ENCODE measurements at places on chromosomes 1 and 21. TPM values are rescaled to one million over a fixed set of nuclear protein-coding genes. Genes with fewer than 3 reads are reported as not detected.

GRCh38 chr1:100881687-100882086, 13.0 kb downstream of the EXTL2 start:
- no peak for DNase-seq

DNA sequence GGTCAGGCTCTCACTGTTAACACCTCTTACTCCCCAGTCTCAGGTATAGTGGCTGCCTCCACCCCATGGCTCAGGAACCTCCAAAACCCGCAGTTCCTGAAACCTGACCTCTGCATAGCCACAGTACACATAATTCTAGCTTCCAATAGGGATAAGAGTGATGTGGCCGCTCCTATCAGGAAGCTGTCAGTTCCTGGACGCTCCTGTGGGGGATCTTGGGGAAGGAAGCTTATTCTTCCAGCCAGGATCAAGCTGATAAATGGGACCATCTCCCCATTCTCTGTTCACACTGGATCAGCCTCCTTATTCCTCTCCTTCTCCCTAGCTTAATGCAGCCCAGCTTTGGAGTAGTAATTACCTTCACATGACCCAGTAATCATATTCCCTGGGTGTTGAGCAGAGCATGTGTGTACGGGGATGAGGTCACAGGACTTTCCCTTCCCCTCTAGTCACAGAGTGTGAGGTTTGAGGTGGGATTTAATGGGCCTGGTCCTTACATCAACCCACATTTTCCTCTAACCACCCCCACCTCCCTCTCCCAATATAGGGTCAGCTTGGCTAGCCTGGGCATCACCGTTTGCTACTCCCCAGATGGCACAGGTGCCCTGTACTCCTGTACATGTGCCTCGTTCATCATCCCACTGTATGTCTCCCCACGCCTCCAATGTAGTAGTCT, 7.0 kb upstream of the POU3F1 start:
- DNase-seq, result no peak

Gene NTRK1
- total RNA-seq, result 0.40 TPM

DNA sequence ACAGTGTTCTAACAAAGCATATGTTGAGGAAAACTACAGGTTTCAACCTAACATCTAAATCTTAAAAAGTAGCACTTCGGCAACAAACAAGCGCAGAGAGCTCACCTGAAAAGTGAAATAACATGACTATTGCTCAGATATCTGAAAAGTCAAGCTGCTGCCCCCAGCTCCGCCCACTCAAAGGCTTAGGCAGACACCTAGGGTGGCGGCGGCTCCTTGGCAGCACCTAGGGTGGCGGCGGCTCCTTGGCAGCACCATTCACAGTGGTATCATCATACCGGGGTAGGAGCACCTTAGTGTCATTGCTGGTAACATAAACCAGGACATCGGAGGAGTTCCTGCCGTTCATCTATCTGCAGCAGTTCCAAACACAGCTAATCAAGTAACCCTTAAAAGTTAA, 4.2 kb upstream of the S100A12 start:
- no peak for DNase-seq

DNA sequence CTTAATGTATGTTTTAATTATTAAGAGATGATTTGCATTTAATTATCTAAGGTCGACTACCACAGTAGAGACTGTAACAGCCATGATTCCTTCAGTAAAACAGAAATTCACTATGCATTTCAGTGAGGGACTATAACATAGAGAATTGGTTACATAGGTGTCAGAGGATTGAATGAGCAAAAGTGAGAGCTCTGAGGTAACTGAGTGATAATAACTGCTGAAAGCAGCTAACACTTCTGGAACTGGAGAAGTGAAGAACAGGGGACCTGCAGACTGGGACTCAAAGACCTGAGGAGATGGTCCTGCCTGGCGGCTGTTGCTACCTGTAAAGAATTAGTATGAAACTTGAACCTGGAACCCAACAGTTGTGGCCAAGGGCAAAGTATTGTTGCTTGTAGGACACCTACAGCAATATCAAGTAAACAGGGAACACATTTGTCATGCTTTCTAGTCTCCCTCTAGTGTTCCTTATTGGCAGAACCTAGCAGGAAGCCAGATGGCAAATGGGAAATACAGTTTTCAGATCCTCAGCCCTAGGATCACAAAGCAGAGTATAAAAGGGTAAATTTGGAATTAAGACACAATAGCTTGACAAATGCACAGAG, 110.6 kb downstream of the HS2ST1 start:
- DNase-seq, result peak; percentile 18

GRCh38 chr1:182410620-182411273, 10.3 kb upstream of the TEDDM1 start:
- no peak for DNase-seq
